NCI-H526 treated with DMSO at 0.1 percent for 48 hours (cell line): ENCODE measurements at places on chromosomes 11 and 22.
A peak's percentile ranks its signal among the peaks of the same experiment; 100 is the strongest.

DNA sequence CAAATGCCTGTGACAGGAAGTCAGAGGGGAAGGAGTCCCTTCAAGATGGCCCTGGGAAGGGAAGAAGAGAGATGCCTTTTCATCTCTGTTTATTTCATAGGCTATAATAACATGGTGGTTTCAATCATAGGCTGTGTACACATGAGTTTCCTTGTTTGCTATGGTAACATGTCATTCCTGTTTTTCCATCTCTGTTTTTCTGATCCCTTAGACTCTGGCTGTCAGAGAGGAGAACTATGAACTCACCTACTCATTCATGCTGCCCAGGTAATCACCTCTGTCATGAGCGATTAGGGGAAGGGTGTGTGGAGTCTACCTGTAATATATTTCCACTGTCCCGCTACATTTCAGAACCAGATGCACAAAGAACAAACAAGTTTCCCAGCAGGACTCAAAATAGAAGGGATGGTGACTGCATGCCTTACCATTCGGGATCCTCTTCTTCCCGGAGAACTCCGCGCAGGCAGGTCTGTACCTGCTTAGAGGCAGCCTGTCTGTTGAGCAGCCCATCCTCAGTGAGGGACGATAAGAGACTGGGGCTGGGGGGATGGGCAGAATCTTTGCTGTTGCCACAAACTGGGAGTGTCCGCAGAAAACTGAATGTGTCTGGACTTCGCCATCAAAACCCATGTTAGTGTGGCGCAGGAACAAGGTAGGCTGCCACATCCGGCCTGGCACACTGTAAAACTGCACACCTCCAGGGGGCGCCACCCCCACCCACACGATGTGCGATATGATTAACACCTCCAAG is 7.1 kb upstream of the PEX26 start:
- no peak for DNase-seq

DNA sequence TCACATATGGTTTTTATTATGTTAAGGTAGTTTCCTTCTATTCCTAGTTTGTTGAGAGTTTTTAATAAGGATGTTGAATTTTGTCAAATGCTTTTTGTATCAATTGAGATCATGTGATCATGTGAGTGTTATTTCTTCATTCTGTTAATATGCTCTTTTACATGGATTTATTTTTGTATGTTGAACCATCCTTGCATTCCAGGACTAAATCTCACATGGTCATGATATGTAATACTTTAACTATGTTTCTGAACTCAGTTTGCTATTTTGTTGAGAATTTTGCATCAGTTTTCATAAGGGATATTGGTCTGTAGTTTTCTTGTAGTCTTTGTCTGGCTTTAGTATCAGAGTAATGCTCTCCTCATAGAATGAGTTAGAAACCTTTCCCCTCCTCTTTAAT is 43.2 kb downstream of the KCNQ1 start:
- DNase-seq = no peak

- DNase-seq = no peak
Observed at GRCh38 chr22:46996595-46997310, 234.3 kb downstream of the TBC1D22A start.

GRCh38 chr11:44334356-44335004 is 24.5 kb upstream of the ALX4 start:
- no peak for DNase-seq

DNA sequence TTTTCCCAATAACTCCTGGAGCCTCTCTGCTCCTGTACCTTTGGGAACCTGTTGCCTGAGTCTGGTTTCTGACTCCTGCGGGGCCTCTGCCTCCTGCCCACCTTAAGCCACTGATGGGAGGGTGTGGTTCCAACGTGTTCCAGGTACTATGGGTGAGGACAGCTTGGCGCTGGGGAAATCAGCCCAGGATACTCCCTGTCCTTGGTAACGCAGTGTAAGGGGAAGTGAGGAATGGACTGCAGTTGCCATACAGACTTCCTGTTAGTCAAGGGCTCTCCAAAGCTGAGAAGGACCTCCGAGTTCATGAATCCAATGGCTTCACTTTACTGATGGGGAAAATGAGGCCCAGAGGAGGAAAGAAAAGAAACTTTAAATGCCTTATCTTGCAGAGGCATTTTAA is 1.2 kb upstream of the MARK2 start:
- DNase-seq = no peak

- DNase-seq = no peak
Observed at GRCh38 chr11:35786188-35786587, 123.6 kb downstream of the TRIM44 start.

- peak; percentile 94 for DNase-seq
Observed at GRCh38 chr11:117316197-117316961, at the start of gene BACE1. Gene BACE1, minus strand, starts transcription at chr11:117316256. Its CDS starts 461 bp downstream, at chr11:117315795.

- no peak for DNase-seq
Observed at GRCh38 chr11:77201370-77201769, 73.3 kb downstream of the MYO7A start.

DNA sequence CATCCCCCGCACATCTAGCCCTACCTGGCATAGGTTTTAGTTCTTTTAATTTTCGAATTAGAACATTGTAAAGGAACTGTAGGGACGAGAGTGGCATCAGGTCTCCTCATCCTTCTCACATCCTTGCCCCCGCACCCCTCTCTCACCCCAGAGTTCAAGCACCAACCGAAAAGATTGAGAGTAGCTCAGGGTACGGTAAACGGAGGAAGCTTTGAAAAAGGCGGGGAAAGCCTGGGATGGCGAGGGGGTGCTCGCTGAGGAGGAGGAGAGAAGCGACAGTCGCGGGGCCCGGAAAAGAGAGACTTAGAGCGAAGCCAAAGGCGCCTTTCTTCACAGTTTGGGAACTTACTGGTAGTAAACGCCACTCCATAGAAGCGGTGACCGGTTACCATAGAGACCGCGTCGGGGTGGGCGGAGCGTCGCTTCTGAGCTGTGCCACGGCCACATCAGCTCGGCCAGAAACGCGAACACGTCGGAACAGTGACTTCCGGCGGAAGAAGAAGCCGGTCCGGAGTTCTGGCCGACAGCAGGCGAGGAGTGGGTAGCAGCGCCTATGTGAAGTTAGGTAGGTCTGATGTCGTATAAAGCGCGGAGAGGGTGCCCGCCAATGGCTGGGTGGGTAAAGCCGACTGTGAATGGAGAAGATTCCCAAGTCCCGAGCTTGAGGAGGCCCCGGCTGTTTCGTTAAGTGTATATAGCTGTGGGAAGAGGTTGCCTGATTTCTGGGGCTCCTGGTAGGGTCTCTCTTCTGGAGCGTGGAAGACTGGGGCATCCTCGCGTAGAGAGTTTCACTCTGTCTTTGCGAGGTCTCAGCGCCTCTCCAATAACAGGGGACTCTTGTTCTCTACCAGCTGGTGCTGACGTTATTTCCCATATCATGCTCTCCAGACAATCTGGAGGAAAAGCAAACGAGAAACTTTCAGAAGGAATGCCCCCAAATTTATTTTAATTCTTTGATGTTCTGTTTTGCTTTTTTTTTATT is at the start of the genes DCDC1 and DNAJC24:
TSS of gene DCDC1 (minus strand) at position 392 of the 982 bp plus-strand sequence. CDS start 41,459 bp downstream, outside the sequence.
TSS of gene DNAJC24 (plus strand) at position 513 of the 982 bp plus-strand sequence. CDS start 889 bp downstream, outside the sequence.
- DNase-seq = peak; percentile 97

- no peak for DNase-seq
Observed at GRCh38 chr11:116180806-116181600, 591.8 kb downstream of the BUD13 start.

DNA sequence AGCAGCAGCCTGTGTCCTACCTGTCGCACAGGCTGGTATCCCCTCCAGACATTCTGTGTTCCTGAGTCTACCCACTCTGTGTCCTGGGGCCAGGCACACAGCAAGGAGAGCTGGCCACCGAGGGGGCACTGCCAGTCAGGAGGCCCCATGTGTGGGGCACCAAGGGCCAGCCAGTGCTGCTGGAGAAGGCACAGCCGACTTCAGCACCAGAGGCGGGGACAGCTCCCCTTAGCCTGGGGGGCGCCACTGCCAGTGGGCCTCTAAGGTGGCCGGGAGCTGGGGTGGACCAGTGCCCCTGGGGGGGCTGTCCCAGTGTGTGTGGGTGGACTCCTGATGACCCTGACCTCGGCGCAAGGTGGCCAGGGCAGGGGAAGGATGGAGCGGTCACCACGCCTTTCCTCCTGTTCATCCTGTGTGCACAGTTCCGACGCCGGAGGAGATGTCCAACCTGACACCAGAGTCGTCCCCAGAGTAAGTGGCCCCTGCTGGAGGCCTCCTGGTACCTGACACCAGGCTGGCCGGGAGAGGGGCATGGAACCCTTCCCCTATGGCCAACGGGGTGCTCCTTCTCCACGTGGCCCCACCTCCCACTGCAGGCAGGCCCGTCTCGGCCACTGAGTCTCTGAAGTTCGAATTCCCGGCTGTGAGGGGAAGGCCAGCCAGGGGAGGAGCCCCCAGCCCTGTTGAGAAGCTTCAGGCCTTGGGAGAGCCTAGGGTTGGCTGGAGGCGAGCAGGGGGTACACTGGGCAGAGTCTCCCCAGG is 35.4 kb downstream of the MOB2 start:
- DNase-seq = no peak

GRCh38 chr11:121571506-121571905 is 118.7 kb upstream of the SORL1-AS1 start:
- DNase-seq = no peak

GRCh38 chr22:32682990-32683389 is 118.5 kb upstream of the TIMP3 start:
- no peak for DNase-seq

GRCh38 chr11:7098235-7098832 is 9.5 kb downstream of the RBMXL2 start:
- DNase-seq = peak; percentile 22

- no peak for DNase-seq
Observed at GRCh38 chr22:27990451-27990840, 71.4 kb upstream of the PITPNB start.

DNA sequence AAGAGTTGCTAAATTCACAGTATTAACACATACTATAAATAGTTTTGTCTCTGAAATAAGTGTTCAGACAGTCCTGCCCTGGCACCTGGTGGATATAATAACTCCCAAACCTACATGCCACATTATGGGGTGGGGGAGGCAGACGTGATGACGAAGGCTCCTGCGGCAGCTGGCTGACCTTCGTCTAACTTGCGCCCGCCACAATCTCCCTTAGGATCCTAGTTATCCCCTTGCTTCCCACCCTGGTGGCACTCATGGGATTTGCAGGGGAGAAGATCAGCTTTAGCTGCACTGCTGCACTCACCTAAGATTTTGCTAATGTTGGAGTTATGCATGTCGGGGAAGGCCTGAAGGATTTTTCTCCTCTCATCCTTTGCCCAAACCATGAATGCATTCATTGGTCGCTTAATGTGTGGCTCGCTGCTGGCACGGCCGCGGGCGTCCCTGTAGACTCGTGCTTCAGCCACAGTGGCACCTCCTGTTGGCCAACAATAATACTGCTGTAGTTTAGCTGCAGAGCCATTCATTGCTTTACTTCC is 367.6 kb downstream of the SOX6 start:
- DNase-seq = no peak

DNA sequence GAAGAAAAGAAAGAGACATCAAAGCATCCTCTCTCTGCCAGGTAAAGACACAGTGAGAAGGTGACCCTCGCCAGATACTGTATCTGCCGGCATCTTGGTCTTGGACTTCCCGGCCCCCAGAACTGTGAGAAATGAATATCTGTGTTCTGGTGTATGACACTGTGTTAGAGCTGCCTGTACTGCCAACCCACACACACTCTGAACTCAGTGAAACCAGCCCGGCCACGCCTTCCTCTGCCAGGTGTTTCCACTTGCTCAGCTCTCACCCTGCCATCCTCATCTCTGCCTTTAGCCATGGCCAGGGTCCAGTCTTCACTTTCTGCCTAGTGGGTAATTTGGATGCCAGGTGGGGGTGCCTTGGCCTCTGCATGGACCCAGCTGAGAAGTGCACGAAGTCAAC is 24.0 kb downstream of the CBX7 start:
- DNase-seq = no peak

DNA sequence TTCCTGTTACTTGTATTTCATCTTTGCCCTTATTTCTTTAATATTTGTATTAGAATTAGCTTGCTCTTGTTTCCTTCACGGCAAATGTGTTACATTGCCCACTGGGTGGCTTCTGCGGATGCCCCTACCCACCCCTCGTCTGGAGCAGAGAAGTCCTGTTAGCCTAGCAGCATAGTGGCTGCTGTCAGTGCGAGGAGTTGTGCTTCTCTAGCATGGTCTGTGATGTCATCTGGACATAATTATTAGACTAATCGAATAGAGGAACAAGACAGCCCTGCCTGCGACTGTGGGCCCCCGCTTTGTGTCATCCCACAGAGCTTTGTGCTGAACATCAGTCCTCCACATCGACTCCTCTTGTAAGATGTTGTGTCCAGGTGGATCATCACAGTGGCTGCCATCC is 74.5 kb downstream of the PPP6R3 start:
- DNase-seq = no peak
